SHP77 treated with DMSO at 0.1 percent for 48 hours (cell line): ENCODE measurements at places on chromosomes 1 and 21.

DNA sequence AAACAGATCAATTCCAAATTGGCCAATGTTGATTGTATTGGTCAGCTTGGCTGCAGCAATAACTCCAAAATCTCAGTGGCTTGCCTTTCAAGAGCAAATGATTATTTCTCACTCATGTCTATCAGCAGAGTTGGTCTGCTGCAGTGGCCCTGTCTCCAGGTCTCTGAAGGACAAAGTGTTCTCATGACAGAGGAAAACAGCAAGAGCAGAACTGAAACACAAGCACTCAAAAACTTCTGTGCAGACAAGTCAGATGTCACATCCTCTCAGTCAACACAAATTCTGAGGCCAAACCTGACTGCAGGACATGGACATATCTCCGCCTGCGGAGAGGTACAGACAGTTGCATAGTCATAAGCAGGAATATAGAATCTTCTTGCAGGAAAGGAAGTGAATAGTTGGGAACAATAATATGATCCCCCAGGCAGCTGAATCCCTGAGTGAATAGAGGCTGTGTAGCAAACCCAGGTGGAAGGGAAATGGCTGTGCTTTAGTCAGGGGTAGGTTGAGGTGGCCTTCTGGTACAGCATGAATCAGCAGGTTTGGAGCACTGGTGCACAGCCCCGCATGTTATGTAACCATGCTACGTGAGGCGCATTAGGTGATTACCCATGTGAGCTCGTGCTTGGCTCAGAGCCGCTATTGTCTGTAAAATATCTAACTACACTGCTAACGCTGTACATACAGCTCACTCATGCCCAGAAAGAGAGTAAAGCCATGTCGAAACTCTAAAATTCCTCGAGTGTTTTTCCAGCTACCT, 17.1 kb upstream of the UBE2U start:
- no peak for DNase-seq

GRCh38 chr1:164796916-164797315, 237.9 kb downstream of the PBX1 start:
- no peak for DNase-seq

DNA sequence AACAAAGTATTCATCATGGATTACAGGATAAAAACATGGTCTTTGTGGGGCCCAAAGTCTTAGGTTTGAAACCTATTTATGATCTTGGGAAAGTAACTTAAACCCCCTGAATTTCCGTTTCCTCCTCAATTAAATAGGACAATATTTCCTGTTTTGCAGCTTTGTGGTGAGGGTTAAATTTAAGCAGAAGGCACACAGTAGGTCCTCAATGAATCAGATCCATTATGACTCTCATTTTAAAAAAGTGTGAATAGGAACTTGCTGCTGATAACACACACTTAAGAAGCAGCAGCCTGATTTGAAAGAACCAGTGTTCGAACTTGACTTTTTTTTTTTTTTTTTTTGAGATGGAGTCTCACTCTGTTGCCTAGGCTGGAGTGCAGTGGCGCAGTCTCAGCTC, 41.4 kb upstream of the VASH2 start:
- no peak for DNase-seq

- no peak for DNase-seq
Observed at GRCh38 chr1:115839679-115840237, 1.2 kb downstream of the NHLH2 start.

- DNase-seq: no peak
Observed at GRCh38 chr1:246565751-246566127, 322 bp downstream of the TFB2M start.

- no peak for DNase-seq
Observed at GRCh38 chr1:76866566-76866965, 714 bp upstream of the ST6GALNAC5 start.

GRCh38 chr1:204670152-204670927, 15.2 kb downstream of the LRRN2 start:
- DNase-seq: no peak
